ENCODE measurements at places on chromosomes 11 and 22.

DNA sequence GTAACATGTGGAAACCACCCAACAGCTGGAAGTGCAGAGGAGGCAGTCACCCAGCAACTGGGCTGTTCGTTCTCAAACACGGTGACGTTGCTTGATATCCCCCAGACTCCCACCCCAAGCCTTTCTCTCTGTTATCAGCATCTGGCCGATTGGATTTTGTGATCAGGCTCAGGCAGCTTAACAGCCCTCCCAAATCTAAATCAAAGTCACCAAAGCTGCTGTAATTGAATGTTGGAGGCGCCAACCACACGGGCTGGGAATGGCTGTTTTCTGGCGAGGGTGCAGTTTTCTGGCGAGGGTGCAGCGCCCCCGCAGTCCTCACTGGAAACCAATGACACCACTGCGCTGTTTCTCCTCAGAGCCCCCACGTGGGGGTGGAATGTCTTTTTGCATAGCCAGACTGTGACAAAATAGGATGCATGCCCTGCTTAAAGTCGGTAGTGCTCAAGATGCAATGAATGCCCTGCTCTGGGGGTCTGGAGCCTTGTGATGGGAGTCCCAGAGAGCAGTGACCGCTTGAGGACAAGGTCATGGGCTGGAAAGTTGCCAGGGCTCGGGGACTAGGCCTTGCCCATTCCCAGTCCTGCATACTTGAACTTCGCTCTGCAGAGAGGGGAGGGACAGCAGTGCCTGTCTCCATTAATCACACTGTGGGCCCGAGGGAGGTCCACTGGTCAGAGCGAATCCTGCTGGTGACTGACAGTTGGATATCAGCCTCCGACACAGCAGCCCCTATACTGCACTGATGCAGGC, 105.3 kb downstream of the MORC2 start:
- DNase-seq: peak; percentile 25

DNA sequence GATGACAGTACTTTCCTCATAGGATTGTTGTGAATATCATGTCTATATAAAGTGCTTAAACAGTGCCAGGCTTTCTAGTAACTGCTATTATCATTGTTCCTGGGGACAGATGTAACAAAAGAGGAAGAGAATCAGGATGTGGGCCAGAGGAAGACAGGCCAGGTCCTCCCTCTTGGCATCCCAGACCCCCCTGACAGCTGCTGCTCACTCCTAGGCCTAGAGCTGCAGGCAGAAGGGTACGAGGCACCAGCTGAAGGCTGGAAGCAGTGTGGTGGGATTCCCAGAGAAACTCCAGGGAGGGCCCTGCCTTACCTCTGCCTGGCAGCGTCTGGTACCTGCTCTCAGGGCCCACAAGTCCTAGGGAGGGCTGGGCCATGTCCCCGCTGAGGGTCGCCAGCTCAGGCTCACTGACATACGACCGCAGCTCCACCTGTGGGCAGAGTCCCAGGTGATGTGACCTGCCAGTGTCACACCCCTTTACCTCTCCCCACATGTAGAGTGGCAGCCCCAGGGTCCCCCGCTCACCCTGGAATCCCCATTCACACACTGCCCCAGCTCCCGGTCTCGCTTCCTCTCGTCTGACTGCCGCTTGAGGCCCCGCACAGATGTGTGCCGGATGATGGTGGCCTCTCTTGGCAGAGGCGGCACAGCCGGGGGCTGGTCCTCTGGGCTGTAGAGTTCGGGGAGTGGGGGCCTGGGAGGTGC, 52.2 kb downstream of the C11orf58 start:
- peak; percentile 70 for DNase-seq

DNA sequence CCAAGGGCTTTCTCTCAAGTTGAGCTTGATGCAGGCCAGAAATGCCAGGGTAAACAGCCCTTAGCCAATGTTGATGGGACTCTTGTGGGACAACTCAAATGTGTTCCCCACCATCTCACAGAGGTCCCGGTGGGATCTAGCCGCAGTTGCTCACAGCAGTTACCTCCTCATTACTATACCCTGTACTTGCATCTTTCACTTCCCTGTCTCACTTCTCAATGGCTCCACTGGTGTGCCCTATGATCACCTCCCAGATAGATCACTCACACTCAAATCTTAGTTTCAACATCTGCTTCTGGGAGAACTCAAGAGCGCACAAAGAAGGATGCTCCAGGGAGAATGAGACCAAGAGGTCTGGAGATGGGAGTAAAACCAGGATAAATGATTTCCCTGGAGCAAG, 47.0 kb downstream of the RCN1 start:
- no peak for DNase-seq

GRCh38 chr11:69436041-69436982, 45.2 kb upstream of the LINC01488 start:
- DNase-seq: peak; percentile 59

DNA sequence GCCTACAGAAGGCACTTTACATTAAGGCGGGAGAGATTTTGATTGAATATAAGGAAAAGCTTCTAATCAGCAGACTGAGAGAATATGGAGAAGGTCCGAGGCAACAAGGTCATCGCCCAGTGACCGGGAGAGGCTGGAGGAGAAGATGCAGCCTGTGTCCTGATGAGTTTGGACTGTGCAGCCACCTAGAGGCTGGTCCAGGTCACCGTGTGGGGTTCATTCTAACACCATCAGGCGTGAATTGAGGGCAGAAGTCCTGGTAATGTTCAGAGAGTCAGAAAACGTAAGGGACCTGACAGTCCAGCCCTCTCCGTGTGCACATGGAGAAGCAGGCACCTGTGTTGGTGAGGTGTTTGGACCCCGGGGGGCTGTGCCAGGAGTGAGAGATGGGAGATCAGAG, 102.7 kb downstream of the FEZ1 start:
- no peak for DNase-seq

- DNase-seq: no peak
Measured at GRCh38 chr11:118003456-118003855, 17.3 kb downstream of the IL10RA start.

GRCh38 chr11:92811341-92811740, 158.1 kb upstream of the MTNR1B start:
- DNase-seq: no peak

DNA sequence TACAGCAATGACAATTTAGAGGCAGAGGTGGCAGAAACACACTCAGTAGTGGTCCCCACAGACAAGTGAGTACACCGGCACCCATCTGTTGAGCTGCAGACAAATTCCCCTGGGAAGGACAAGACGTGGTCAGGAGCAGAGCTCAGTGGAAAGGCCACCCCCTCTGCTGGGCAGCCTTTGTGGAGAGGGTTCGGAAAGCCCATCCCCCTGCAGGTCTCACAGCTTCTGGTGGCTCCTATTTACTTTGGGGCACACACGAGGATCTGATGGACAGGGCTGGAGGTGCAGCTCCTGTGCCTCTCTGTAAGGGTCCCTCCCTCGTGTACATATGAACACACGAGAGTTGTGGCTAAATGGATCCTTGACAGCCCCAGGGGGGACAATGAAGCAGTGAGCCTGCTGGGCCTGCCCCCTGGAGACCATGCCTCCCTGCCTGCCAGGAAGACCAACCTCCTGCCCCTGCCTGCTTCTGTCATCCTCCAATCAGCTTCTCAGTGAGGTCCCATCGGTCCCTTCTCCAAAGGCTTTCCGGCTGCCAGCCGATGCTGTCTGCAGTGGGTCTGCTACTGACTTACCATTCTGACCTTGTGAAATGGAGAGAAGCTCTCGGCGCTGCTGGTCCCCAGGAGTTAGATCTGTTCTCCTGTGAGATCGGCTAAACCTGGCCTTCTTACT, 161.5 kb downstream of the CACNA1I start:
- peak; percentile 68 for DNase-seq

- no peak for DNase-seq
Measured at GRCh38 chr11:10975287-10975721, 117.5 kb upstream of the ZBED5 start.

DNA sequence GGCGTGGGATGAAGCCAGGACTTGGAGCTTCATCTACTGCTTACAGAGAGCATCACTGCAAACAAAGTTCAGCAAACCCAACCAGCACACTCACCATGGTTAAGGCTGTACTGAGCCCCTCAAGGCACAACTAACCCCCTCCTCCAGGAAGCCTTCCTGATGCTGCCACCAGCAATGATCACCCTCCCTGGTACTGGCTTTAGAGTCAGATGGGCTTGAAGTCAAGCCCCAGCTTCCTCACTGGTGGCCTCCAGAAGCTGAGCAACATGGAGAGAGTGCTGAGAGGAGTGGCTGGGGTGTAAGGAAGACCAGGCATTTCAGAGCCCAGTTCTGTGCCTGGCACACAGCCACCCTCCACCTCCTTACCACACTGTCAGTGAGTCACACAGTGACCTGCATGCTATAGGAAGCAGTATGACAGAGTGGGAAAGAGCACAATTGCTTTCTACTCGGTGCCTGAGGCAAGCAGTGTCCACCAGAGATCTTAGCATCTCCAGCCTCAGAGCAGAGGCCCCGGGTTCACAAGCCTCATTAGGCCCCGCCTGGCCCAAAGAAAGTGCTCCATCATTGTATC, 24.7 kb upstream of the BAIAP2L2 start:
- DNase-seq: no peak

GRCh38 chr11:68040957-68041591, 2.2 kb downstream of the TCIRG1 start:
- peak; percentile 84 for DNase-seq

DNA sequence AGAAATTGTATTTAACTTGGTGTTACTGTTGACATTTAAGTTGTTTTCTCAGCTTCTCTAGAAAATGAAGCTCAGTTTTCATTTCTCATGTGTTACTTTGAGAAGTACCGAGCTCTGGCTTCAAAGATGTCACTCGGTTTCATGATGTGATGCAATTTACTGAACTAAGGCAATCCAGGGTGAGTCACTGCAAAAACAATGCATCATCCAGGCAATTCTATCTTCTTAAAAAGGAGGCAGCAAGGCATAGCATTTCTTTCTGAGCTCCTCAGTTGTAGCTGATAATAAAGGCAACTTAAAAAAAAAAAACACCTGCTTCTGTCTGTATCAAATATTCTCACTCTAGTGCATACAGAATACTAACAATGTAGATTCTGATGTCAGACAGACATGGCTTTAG, 91.1 kb upstream of the KCNA4 start:
- no peak for DNase-seq

DNA sequence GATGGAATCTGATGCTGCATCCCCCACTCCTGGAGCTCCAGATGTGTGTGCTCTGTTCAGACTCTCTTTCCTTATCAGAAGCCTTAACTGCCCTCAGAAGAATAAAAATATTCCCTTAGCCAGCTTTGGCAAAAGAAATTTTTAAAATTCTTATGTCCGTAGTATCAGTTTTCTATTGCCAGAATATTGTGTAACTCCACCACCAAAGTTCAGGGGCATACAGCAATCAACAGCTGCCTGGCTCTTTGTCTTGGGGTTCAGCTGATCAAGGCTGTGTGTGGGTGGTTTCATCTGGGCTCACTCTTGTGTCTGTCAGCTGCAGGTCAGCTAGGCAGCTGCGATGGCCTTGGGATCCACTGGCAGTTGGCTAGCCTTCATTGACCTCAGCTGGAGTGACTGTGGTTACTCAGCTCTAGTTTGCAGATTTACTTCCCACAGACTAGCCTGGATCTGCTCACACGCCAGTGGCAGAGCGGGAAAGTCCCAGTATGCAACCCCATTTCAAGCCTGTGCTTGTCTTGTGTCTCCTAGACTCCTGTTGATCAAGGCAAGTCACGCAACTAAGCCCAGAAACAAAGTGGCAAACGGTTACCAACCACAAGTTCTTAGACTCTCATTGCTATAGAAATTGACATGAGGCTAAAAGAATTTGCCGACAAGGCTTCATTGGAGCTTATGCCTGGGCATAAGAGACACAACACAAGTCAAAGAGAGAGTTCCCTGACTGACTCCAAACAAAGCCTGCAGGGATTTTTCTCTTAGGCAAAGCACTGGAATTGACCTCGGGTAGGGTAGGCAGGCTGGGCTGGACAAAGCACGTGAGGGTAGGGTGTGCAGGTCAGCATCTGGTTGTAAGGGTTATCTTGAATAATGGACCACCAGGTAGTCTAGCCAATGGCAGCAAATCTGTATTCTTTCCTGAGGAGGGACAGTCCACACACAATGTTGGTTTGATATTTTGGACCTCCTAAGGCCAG, 7.5 kb downstream of the TMEM138 start:
- DNase-seq: no peak

- no peak for DNase-seq
Measured at GRCh38 chr11:33775832-33776470, 1.6 kb upstream of the FBXO3 start.

GRCh38 chr11:32462011-32462690, 26.8 kb upstream of the WT1 start:
- DNase-seq: no peak

GRCh38 chr11:61814247-61814957, 2.4 kb downstream of the FADS1 start:
- no peak for DNase-seq

Data from spleen (tissue), 13 donors.